ENCODE measurements at places on chromosomes 13 and 19. TPM values are rescaled to one million over a fixed set of nuclear protein-coding genes. Genes with fewer than 3 reads are reported as not detected.

The SHFL gene
- total RNA-seq = 14.5 TPM

DNA sequence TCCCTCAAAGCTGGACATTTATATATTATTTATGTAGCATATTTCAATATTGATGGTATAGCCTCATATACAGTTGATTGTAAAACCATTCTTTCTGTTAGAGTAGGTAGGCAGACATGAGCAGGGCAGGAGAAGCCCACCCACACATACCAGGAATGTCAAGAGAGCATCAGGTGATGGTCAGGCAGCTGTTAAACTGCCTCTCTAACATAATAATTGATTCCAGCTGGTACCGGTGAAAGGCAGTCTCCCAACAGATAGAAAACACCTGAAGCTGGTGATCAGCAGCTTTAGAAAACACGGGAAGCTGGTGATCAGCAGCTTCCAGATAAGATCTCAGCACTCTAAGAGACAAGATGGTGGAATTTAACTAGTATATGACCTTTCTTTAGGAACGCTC is 132.9 kb downstream of the SLITRK6 start:
- H3K27ac ChIP-seq = no peak overlapping the region
- no peak overlapping the region for H3K4me3 ChIP-seq
- H3K4me1 ChIP-seq = no peaks in the 10 kb centered on the region
- no peaks in the 10 kb centered on the region for H3K36me3 ChIP-seq
- H3K27me3 ChIP-seq = no peaks in the 10 kb centered on the region

GRCh38 chr13:77429320-77430142 is 102.6 kb upstream of the MYCBP2 start:
- H3K27ac ChIP-seq = no peak overlapping the region
- no peaks in the 10 kb centered on the region for H3K27me3 ChIP-seq
- no peaks in the 10 kb centered on the region for H3K4me1 ChIP-seq

GRCh38 chr19:49682274-49682673 is 5.2 kb downstream of the PRMT1 start:
- DNase-seq = no peak
- H3K27me3 ChIP-seq = no peaks in the 10 kb centered on the region
- no peak overlapping the region for H3K27ac ChIP-seq
- H3K4me1 ChIP-seq = peaks cover 12% of the 10 kb centered on the region
- no peak overlapping the region for H3K4me3 ChIP-seq

Data from SJSA1 (cell line).